ENCODE measurements at places on chromosomes 3 and 15. TPM values are rescaled to one million over a fixed set of nuclear protein-coding genes. Genes with fewer than 3 reads are reported as not detected.

Gene C3orf49
- polyA plus RNA-seq, result not detected

Gene ZSCAN2
- polyA plus RNA-seq, result 8.2 TPM

Gene ZDHHC23
- polyA plus RNA-seq, result 2.9 TPM

Gene ZNF80
- 0.02 TPM for polyA plus RNA-seq

Gene ENTPD3
- polyA plus RNA-seq, result 0.46 TPM

Gene SCN11A
- polyA plus RNA-seq, result 0.04 TPM

Gene VWA5B2
- 0.15 TPM for polyA plus RNA-seq

Gene JMJD7
- polyA plus RNA-seq, result 3.0 TPM

Gene ACTC1
- 2.7 TPM for polyA plus RNA-seq

Gene SEC11A
- polyA plus RNA-seq, result 227 TPM

Gene ISY1
- polyA plus RNA-seq, result 31.7 TPM

Gene C3orf22
- not detected for polyA plus RNA-seq

Gene CCRL2
- 5.4 TPM for polyA plus RNA-seq

Gene GJD2
- not detected for polyA plus RNA-seq

Gene KNL1
- 0.15 TPM for polyA plus RNA-seq

Gene FEZF2
- polyA plus RNA-seq, result 0.29 TPM

Gene PROS1
- polyA plus RNA-seq, result 68.8 TPM

Gene ARPP21
- not detected for polyA plus RNA-seq

Gene KATNBL1
- 27.1 TPM for polyA plus RNA-seq

Gene ANP32A
- 42.8 TPM for polyA plus RNA-seq

Gene ECT2
- polyA plus RNA-seq, result 1.7 TPM

Gene ITPKA
- polyA plus RNA-seq, result 0.33 TPM

Gene LYZL4
- polyA plus RNA-seq, result not detected

Gene SCG5
- polyA plus RNA-seq, result 34.1 TPM

Gene GP9
- not detected for polyA plus RNA-seq

Gene CTXND1
- polyA plus RNA-seq, result 0.17 TPM

Gene NLGN1
- 1.2 TPM for polyA plus RNA-seq

Gene CADPS
- polyA plus RNA-seq, result 1.1 TPM

Gene CCDC54
- not detected for polyA plus RNA-seq

Gene MESP2
- 0.19 TPM for polyA plus RNA-seq

Gene ZPLD1
- polyA plus RNA-seq, result 0.34 TPM

Gene SCAANT1
- not detected for polyA plus RNA-seq

Gene SLC9C1
- polyA plus RNA-seq, result 0.07 TPM

Gene GUCA1C
- polyA plus RNA-seq, result 0.38 TPM
